Sigmoid colon (tissue), 7 donors: ENCODE measurements at places on chromosomes 1 and 21.
A peak's percentile ranks its signal among the peaks of the same experiment; 100 is the strongest.

GRCh38 chr1:55188909-55189308 lies 26.3 kb downstream of the USP24 start:
- DNase-seq: no peak

- DNase-seq: no peak
Measured at GRCh38 chr1:244010703-244011123, 40.4 kb upstream of the ZBTB18 start.

DNA sequence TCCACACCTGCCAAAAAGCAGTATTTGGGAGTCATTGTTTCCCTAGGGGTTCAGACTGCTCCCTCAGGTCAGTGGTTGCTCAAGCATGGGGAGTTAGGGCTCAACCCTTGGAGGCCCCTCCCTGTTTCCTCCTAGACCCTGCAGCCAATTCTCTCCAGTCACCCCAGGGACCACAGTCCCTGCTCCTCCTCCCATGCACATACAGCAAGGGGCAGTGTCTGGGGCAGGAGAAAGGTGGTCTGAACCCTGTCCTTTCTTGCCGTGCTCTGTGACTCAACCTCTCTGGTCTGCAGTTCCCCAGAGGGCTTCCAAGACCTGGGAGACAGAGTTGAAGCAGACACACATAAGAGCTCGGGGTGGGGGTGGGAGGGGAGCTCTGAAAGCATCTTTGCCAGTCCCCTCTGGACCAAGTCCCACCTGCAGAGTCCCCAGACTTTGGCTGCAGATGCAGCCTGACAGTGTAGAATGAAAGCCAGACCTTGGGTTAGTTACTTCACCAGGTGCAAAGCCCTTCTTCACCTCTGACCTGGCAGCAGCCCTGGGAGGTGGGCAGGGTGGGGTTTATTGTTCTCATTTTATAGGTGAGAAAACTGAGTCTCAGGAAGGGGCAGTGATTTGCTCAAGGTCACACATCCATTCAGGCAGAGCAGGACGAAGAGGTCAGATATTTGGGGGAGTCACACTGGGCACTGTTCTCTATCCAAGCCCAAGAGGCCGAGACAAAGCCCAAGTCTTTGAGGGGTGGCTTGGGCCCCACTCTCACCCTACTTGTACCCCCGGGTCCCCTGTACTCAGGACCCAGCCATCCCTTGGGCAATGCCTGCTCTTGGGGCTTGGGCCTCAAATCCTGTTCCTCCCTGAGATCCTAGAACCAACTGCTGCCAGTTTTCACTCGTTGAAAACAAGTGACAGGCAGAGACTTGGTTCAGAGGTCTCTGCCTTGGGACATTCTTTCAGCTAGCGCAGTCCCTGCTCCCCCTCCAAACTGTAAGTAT lies 748 bp downstream of the PDZK1IP1 start:
- no peak for DNase-seq

DNA sequence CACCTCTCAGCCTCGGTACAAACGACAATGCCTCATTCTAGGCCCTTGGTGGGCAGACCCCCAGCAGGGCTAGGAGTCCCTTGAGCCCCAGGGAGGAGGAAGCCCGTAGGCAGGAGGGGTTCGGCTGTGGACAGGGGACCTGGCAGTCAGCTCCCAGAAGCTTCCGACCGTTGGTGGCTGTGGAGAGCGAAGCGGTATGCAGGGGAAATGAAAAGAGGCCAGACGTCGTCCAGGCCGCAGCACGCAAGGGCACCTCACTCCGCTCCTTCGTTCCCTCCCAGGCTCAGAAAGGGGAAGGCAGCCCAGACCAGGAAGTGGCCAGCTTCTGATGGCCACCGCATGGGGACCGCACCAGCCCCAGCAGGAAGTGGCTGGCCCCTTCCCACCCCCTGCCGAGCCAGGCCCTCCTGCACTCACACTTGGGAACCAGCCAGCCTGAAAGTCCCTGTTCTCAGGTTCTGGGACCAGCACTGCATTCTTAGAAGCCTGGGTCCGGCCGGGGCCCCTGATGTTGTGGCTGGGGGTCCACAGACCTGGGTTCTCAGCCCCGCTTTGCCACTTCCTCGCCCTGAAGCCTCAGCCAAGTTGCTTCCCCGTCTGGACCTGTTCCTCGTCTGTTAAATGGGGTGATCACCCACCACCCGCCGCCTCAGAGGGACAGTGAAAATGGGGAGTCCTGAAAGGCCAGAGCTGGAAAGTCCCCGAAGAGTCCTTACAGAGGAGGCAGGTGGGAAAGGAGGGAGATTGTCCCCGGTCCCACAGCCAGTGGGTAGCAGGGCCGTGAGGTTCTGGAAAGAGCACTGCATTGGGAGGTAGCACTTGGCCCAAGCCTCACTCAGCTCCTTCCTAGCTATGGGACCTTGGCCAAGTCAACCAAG lies 104.0 kb upstream of the RUNX3 start:
- DNase-seq: no peak

DNA sequence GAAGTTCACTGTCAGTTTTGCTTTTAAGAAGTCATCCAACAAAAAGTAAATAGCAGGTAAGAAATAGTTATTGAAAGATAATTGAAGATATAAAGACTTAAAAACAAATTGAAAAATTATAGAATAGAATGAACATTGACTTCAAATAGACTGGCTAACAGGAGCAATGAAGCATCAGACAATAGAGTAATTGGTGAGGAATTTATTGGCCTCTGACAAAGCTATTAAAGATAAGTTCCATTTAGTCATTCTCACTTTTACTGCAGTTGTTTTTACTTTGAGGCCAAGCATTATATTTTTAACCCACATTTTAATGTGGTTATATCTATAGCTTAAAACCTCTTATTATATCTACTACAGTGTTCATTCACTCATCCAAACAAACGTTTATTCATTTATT lies 228.8 kb upstream of the ADGRL2 start:
- DNase-seq: no peak

DNA sequence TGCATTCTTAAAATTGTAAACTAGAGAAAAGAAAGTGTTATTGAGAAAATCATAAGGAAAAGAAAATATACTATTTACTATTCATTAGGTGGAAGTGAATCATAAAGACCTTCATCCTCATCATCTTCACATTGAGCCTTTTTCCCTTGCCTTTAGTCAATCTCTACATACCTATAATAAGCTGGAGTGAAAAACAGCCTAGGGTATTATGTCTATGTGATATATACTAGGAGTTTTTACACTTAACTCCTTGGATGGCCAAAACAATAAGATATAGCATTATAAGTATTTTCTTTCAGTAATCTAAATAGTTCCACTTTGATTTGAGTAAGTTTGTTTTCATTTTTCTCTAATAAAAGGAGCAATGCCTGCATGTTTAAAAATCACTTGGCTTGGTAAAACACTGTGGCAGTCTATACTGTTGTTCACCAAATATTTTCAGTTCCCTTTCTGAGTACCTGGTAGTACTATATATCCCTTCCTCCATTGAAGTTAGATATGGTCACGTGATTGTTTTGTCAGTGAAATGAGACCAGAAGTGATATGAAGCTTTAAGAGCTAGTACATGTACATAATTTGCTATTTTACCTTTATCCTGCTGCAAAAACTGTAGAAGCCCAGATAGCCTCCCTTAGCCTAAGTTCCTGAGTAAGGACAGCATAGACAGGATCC lies 78.3 kb downstream of the CLEC20A start:
- no peak for DNase-seq

GRCh38 chr21:36976882-36977651 lies 10.6 kb upstream of the HLCS start:
- no peak for DNase-seq

DNA sequence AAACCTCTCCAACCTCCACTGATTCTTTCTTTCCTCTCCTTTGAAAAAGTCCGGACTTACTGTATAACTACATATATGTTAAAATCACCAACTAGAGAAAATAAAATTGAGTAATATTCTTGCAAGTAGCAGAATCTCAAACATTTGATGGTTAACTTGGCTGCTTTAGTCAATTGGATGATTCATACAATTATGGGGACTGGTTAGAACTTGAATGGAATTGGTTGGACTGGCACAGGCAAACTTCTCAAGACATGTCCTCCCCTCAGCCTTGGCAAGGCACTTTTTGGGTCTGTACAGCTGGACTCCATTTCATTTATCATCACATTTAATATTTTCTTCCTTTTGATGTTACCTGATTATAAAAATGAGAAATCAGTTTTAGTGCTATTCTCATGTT lies 6.5 kb downstream of the WLS start:
- DNase-seq: no peak

DNA sequence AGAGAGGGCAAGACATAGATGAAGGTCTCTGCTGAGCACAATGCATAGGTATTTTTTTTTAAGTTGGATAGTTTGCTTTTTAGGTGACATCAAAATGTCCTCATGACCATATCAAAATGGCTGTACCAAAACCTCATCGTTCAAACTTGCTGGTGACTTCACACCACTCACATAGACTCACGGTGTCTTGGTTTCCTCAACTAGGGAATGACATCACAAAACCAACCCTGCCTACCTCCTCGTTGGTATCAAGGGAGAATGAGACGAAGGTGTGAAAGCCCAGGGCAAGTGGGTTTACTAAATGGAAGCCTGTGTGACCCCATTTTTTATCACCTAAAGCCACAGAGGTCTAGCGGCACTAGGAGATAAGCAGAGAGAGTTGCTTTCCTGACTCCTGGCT lies 1.6 kb downstream of the PIGR start:
- DNase-seq: no peak

- no peak for DNase-seq
Measured at GRCh38 chr21:15992171-15992570, 262.4 kb downstream of the USP25 start.

GRCh38 chr1:48659801-48660200 lies 116.9 kb downstream of the BEND5 start:
- no peak for DNase-seq

GRCh38 chr1:19405195-19405760 lies 80.1 kb downstream of the CAPZB start:
- no peak for DNase-seq

- peak; percentile 84 for DNase-seq
Measured at GRCh38 chr1:234716908-234717375, 107.0 kb upstream of the IRF2BP2 start.

DNA sequence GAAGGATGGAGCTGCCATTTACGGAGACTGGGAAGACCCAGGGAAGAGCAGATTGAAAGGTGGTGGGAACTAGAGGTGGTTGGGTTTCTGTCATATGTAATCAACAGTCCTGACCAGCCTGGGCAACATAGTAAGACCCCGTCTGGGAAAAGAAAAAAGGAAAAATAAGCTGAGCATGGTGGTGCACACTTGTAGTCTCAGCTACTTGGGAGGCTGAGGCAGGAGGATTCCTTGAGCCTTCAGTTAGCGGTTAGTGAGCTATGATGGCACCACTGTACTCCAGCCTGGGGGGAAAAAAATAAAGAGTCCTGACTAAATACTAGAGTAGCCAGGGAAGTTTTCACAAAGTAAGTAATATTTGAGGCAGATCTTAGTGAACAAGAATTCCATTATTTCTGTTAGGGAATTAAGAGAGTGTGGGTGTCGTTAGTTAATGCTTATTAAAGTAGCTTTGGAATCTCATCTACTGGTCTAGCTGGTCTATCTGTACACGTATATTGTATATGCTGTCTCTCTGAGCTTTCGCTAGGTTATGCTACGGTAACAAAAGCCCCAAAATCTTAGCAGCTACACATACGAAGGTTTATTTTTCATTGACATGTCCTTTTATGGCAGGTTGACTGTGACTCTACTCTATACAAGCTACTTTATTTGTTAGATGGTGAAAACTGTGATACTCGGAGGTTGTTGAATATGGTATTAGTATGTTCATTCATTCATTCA lies 4.4 kb downstream of the NBPF1 start:
- peak; percentile 64 for DNase-seq

DNA sequence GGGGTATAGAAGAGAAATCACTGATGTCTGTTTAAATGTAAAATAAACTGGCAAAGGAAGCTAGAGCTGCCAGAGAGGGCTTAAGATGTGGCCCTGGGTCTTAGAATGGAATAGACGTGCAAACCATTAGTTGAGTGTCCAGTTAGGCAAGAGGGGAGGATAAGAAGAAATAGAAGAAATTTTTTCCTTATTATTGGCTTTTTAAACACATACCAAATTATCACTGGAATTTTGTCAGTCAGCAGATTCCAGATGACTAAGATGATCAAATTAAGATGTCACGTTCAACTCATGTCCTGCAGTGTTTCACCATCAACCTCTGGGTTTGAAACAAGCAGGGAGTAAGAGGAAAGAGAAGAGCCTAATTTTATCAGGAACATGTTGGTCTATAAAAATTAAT lies 71.6 kb upstream of the C1orf21 start:
- no peak for DNase-seq

DNA sequence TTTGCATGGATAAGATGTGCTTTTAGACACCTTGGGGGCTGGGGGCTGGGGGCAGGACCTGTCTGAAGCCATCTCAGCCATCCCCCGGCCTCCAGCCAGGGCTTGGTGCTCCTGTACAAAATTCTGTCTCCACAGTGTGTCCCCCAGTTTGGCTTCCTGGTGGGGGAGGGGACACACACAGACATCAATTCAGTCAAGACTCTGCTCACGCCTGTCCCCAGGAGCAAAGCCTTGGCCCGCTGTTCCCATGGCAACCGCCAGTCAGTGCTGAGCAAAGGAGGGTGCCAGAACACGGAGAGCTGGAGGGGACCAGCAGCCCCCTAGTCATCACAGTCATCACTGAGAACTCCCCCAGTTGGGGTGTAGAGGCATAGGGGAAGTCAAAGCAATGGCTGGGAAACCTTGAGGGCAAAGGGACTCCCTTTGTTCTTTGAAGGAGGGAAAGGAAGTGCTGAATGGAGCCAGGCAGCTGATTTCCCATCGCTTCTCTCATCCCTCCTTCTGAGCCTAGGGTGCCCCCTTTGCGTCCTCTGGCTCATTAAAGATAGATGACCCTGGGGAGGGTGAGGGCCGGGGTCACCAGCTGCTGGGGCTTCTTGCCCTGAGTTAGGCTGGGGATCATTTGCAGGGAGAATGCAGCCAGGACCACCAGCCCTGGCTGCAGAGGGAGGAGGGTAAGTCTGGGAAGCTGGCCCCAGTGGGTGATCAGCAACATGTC lies 134.9 kb upstream of the IPO9 start:
- no peak for DNase-seq

- no peak for DNase-seq
Measured at GRCh38 chr1:227306689-227307088, 11.6 kb downstream of the CDC42BPA start.

DNA sequence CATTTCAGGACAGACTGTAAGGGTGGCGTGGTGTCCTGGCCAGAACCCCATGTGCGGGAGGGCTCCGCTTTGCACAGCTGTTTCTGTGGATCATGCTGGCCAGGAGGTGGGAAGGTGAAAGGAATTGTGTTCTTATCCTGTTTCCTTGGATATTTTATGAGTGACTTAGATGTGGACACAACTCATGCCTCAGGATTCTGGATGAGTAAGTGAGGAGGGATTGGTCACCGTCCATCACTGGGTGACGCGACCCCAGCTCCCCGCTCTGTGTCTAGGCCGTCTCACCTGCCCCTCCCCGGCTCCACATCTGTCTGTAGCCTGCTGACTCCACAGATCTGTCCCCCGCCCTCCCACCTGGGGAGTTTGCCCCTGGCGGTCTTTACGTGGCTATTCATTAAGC lies 48.8 kb downstream of the PIK3CD start:
- no peak for DNase-seq

GRCh38 chr1:91499904-91500755 lies 521 bp upstream of the CDC7 start:
- DNase-seq: no peak

GRCh38 chr1:167455786-167456446 lies 62.4 kb downstream of the CD247 start:
- peak; percentile 65 for DNase-seq
